RKO (cell line): ENCODE measurements at places on chromosomes 12 and 14.

- DNase-seq: no peak
Observed at GRCh38 chr12:128578045-128578444, 245.7 kb downstream of the SLC15A4 start.

DNA sequence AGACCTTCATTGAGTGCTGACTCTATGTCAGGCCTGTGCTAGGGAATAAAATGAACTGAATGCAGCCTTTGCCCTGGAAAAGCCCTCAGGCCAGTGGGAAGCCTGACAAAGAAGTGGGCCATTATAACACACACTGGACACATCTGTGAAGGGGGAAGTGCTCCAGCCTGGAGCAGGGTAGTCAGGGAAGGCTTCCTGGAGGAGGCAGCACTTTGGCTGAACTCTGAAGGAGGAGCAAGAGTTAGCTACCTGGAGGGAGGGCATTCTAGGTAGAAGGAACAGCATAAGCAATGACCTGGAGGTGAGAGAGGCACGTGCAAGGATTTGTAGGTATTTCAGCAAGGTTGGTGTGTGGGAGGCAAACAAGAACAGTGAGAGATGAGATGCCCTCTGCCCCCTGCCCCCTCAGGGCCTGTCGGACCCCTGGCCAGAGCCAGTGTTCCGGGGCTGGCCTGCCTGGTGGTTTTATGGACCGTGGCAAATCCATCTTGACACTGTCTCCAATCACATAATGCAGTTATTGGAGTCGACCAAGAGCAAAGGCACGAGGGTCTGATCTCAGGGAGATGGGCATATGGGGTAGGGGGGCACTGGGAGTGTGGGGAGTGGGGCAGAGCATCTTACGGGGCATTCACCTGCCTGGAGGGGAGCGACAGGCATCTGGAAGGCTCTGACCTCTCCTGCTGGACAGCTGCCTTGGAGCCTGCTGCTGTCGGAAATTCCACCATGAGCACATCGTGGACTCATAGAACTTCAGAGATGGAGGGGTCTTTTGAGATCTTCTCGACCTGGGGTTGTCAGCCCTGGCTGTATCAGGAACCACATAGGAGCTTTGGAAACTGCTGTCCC, 2.7 kb upstream of the FAM222A start:
- no peak for DNase-seq

DNA sequence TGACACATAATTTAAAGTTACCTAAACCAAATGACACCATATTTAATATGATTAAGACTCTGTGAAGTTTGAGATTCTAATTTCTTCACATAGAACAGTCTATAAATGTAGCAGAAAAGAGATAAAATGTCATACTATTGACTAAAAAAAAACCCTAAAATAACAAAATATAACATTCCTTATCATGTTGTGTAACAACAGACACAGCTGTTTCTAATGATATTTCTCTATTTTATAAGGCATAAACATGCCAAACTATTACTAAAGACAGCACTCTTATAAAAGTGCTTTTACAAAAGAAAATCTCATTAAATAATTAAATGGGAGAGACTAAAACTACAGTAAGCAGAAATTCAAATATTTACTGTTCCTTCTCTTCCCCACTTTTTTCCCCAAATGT, 49.4 kb downstream of the NOVA1 start:
- DNase-seq: no peak

DNA sequence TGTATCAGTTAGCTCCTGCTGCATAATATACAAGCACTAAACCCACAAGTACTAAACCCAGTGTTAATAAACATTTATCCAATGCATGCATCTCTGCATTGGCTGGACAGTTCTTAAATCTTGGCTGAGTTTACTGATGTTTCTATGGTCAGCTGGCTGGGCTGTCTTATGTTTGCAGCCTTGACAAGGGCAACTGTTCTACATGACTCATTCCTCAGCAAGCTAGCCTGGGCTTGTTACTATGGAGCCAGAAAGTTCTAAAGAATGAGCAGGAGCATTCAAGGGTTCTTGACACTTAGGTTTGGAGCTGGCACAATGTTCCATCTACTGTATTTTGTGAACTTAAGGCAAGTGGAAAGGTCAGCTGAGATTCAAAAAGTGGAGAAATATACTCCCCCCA, 199.1 kb downstream of the GLT1D1 start:
- DNase-seq: no peak

GRCh38 chr12:120583478-120584030, 2.4 kb upstream of the POP5 start:
- DNase-seq: peak; percentile 66

GRCh38 chr12:117145597-117146154, 44.6 kb downstream of the FBXO21 start:
- no peak for DNase-seq

DNA sequence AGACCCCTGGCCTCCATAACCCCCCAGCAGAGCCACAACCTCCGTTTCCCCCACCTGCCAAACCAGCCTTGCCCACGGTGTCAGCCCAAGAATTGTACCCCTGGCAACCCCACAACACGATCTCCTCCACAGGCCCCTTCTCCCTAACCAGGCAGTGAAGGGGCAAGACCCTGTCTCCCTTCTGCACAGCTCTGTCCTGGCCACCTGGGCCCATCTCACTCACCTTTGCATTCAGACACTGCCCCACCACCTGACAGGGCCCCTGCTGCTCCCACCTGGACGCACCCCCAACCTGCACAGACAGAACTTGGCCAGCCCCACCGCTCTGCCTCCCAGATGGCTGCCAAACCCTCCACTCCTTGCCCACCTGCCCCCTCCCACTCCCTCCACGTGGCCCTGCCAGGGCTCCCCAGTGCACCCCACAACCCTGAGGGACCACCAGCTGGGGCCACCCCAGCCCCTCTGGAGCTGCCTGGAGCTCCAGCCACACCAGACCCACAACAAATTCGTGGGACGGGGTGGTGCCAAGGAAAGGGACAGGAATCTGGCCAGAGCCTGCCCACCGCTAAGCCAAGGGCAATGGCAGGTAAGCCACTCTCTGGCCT, 11.8 kb downstream of the AHNAK2 start:
- no peak for DNase-seq

DNA sequence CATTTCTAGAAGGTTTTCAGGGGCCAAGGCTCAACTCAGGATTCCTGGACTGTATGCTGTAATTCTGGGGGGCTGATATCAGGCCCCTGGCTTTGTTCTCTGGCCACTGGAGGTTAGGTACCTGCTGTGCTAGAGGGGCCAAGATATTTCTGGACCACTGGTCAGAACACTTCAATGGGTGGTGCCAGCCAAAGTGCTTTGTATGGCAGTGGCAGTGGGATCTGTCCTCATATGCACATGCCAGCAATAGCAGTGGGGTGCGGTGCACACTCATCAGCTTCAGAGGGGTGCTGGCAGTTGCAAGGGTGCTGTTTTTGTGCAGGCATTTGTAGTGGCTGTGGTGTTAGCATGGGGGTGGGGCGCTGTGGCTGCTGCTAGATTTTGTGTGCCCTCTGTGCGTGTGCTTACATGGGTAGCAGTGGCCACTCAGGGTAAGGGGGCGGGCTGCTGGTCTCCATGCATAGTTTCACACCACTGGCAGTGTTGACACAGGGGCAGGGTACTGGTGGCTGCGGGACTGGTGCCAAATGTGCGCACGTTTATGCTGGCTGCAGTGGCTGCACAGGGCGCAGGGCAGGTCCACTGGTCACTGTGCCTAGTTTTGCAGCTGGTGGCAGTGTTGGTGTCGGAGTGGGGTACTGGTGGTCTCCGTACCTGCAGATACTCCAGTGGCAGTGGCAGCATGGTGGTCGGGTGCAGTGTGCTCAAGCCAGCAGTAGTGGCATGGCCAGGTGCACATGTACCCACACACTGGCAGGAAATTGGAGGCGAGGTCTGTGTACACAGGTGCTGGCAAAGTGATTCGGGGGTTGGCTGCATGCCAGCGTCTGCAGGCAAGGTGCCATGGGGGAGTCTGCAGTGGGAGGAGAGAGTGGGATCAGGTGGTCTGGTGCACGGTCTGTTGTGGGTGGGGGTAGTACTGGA, 12.6 kb downstream of the NOPCHAP1 start:
- no peak for DNase-seq

DNA sequence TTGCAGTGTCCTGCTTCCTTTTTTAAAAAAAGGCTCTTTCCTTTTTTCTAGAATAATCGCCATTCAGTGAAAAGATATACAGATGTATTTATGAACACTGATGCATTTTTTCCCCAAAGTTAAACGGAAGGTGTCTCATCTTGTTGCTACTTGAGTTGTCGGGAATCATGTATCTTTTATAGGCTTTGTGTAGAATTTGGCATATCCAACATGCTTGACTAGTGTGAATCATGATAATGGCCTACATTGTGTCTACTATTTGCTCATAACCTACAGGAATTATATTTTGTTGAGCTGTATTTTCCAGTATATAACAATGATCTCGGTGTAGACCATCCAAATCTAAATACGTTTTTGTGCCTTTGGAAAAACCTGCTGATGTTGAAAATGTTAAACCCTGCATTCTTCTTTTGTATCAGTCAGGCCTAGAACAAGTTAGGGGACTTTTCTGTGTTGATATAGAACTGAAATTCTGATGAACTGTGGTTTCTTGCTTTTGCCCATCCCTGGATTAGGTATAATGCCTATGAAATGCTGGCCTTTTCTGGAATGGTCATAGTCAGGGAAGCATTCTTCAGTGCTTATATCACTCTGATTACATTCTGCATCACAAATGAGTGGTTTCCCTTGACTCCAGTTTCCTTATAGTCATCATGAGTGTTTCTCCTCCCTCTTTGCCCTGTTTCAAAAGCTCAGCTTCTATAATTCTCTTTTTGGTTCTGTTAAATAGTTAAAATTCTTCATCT, 10.8 kb downstream of the BMAL2 start:
- peak; percentile 93 for DNase-seq

DNA sequence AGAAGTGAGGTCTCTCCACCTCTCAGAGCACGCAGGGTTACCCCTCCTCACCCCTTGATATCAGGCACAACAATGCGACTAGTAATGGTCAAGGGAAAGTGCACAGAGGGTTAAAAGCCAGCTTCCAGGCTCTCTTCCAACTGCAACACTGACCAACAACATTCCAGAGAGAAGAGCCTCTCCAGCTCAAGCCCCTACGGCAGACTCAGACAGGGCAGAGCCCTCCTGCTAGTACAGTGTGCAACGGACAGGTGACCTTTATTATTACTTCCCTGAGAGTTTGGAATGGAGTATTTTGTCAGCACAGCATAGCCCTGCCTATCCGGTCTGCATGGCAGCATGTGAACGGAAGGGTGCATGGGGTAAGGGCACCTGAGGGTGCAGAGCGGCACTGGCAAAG, 73.0 kb downstream of the PTPN21 start:
- no peak for DNase-seq

DNA sequence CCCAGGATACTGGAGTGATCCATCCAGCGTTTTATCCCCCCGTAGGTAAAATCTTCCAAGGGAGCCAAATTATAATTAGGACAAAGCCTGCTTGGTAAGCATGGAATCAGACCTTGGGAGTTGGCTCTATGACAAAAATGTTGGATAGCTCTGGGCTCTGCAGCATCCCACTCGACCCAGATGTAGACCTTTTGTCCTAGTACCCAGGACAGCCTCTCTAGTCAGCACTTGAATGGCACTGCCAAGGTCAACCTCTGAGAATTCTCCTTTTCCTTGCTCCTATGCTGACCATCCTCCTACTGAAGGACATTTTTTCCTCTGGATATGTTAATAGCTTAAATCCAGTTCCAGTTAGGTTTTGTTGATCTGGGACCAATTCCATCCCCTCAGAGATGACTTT, 104.7 kb upstream of the SLC35F4 start:
- no peak for DNase-seq

- DNase-seq: no peak
Observed at GRCh38 chr12:113128802-113129663, 6.5 kb downstream of the RASAL1 start.

- DNase-seq: no peak
Observed at GRCh38 chr12:122345042-122345441, 77.4 kb downstream of the CLIP1 start.

- DNase-seq: no peak
Observed at GRCh38 chr12:54040148-54040494, 7.3 kb downstream of the HOXC5 start.

DNA sequence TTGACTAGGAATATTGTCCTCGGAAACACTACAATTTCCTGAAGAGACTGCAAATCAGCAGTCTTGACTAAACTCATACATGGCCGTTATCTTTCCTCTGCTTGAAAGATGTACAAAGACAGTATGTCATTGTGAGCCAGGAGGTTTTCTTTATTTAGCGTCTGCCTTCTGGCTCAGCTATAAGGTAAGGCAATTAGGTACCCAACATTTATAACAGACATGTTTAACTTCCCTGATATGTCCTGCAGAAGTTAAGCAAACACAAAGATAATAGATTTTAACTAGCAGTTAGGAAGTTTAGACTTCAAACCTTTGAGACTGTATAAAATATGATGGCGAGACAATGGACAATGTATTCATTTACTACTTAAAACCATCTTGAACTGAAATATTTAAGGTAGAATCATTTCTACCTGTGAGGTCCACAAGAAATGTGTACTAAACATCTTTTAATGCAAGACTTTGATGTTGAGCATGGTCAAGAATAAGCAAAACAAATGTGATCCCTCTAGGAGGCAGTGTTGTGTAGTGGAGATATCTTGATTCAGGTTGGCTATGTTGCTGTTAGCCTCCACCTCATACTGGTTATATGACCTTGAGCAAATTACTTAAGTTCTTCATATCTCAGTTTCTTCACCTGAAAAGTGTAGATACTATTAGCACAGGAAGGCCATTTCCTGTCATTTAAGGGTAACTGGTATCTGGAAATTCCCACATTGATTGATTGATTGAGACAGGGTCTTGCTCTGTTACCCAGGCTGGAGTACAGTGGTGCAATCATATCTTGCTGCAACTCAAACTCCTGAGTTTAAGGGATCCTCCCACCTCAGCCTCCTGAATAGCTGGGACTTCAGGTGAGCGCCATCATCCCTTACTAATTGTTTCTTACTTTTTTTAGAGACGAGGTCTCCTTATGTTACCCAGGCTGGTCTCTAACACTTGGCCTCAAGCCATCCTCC, 96.3 kb upstream of the EEA1 start:
- peak; percentile 2 for DNase-seq

GRCh38 chr12:52539821-52540173, 13.1 kb downstream of the KRT71 start:
- DNase-seq: no peak

- DNase-seq: no peak
Observed at GRCh38 chr14:94123296-94123695, 6.1 kb downstream of the IFI27L2 start.

DNA sequence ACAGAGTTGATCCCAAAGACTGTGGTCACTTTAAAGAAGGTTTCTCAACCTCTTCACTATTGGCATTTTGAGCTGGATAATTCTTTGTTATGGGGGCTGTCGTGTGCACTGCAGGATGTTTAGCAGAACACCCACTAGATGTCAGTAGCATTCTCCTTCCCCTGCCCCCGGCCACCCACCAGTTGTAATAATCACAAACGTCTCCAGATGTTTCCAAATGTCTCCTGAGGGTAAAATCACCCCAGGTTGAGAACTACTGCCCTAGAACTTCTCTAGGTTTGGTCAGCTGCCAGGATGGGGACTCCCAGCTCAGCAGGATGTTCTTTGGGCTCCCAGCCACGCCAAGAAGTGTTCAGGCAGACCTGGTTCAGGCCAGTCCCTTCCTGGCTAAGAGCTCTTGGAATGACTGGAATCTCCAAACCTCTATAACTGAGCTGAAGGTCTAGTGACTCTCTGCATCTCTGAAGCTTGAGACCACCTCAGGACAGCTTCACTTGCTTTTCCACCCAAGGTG, 12.5 kb upstream of the AJUBA start:
- peak; percentile 44 for DNase-seq

- no peak for DNase-seq
Observed at GRCh38 chr12:130863298-130863697, 8.6 kb upstream of the RAN start.
